ENCODE measurements at places on chromosomes 6 and 20. TPM values are rescaled to one million over a fixed set of nuclear protein-coding genes. Genes with fewer than 3 reads are reported as not detected.
A peak's percentile ranks its signal among the peaks of the same experiment; 100 is the strongest.

- no peaks in the 10 kb centered on the region for H3K4me1 ChIP-seq
- H3K4me3 ChIP-seq, result no peak overlapping the region
- H3K27ac ChIP-seq, result no peak overlapping the region
- peaks cover 1% of the 10 kb centered on the region for H3K27me3 ChIP-seq
- no peaks in the 10 kb centered on the region for H3K36me3 ChIP-seq
Measured at GRCh38 chr20:1062334-1063010, 55.9 kb upstream of the PSMF1 start.

- DNase-seq, result no peak
- no peaks in the 10 kb centered on the region for H3K36me3 ChIP-seq
- H3K27ac ChIP-seq, result peak overlapping the region; percentile 71
- peaks cover 49% of the 10 kb centered on the region for H3K4me1 ChIP-seq
Measured at GRCh38 chr6:139743664-139744437, 369.4 kb upstream of the CITED2 start.

DNA sequence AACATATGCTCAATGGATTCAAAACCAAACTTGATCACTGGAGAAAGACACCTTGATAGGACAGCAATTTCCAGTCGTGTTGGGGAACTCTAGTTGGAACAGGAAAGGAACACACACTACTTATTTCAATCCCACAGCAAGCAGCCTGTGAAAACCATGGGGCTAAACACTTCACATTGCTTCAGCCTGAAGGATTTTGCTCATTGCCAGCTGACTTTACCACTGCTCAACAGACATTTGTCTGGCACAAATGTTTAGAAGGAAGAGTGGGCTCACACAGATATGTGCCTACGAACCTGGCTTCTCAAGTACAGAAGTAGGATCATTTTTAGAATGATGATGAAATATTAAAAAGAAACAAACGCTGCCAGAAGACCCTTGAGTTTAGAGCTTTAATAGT, 598.1 kb downstream of the PHF3 start:
- no peak overlapping the region for H3K4me3 ChIP-seq
- no peaks in the 10 kb centered on the region for H3K4me1 ChIP-seq
- peaks cover 6% of the 10 kb centered on the region for H3K27me3 ChIP-seq
- H3K36me3 ChIP-seq, result no peaks in the 10 kb centered on the region

Gene CNBD2
- total RNA-seq, result 1.6 TPM

DNA sequence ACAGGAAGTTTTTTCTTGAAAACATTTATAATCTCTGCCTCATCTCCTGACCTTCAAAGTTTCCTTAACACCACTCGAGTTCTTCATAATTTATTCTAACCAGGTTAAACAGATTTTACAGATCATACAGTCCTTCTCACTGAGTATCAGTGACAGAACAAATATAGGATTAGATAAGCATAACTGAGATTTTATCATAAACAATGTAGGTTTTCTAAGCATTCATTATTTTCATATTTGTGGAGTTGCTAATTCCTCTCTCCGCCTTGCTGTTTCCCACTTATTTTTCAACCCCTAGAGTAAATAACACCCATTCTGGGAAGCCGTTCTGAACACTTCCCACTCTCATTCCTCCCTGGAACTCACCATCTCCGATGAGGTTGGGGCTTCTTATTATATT, 229.9 kb downstream of the HACE1 start:
- peak overlapping the region; percentile 60 for H3K27ac ChIP-seq
- no peak for DNase-seq
- peaks cover 59% of the 10 kb centered on the region for H3K4me1 ChIP-seq
- no peaks in the 10 kb centered on the region for H3K27me3 ChIP-seq

- peaks cover 6% of the 10 kb centered on the region for H3K4me1 ChIP-seq
- H3K4me3 ChIP-seq, result no peak overlapping the region
- H3K27me3 ChIP-seq, result no peaks in the 10 kb centered on the region
- DNase-seq, result no peak
Measured at GRCh38 chr20:13526551-13526950, 112.2 kb downstream of the TASP1 start.

- no peaks in the 10 kb centered on the region for H3K36me3 ChIP-seq
- H3K4me3 ChIP-seq, result no peak overlapping the region
- H3K4me1 ChIP-seq, result peaks cover 6% of the 10 kb centered on the region
- H3K27ac ChIP-seq, result no peak overlapping the region
- DNase-seq, result no peak
- H3K27me3 ChIP-seq, result no peaks in the 10 kb centered on the region
Measured at GRCh38 chr20:13101706-13102105, 92.9 kb downstream of the SPTLC3 start.

DNA sequence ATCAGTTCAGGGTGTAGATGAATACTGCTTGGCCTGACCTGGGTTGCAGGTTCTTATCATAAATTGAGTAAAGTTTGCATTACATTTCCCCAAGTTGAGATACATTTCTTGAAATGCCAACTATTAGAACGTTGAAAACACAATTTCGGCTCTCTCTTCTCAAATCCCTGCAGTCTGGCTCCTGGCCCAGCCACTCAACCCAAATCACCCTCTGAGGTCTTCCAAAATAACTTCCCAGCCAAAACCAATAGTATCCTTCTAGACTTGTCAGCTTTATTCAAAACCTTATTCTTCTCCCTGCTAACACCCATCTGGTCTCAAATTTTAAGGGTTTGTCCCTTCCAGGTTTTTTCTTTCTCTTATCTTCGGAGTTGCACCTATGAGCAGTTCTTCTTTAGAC, 263.6 kb downstream of the EYA4 start:
- no peaks in the 10 kb centered on the region for H3K27me3 ChIP-seq
- peaks cover 2% of the 10 kb centered on the region for H3K36me3 ChIP-seq
- peaks cover 66% of the 10 kb centered on the region for H3K4me1 ChIP-seq

GRCh38 chr20:58018590-58018989, 209.9 kb downstream of the ANKRD60 start:
- no peaks in the 10 kb centered on the region for H3K36me3 ChIP-seq
- H3K27me3 ChIP-seq, result no peaks in the 10 kb centered on the region
- no peak for DNase-seq
- peak overlapping the region; percentile 74 for H3K27ac ChIP-seq
- peaks cover 44% of the 10 kb centered on the region for H3K4me1 ChIP-seq

- peaks cover 30% of the 10 kb centered on the region for H3K4me1 ChIP-seq
- H3K27me3 ChIP-seq, result no peaks in the 10 kb centered on the region
- no peak for DNase-seq
- H3K4me3 ChIP-seq, result no peak overlapping the region
- peaks cover 2% of the 10 kb centered on the region for H3K36me3 ChIP-seq
- peak overlapping the region; percentile 22 for H3K27ac ChIP-seq
Measured at GRCh38 chr20:64065062-64065973, 2.3 kb downstream of the TCEA2 start.

DNA sequence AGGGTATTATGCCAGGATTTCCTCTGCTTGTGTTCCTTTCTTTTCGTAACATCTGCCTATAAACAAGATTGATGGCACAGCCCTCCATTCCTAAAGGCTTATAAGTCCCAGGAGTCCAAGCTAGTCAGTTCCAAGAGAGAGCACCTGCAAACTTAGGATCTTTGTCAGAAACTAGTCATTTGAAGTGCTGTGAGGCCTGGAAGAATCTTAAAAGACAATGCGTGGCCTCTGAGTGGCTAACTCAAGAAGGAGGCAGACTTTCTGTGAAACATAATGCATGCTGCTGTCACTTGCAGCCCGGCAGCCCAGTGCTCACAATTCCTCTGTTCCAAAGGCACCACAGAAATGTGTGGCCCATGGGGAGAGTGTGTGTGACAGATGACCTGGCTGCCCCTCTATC, 135.0 kb upstream of the SUPT3H start:
- peaks cover 14% of the 10 kb centered on the region for H3K36me3 ChIP-seq
- no peak overlapping the region for H3K27ac ChIP-seq
- peaks cover 7% of the 10 kb centered on the region for H3K4me1 ChIP-seq
- no peak overlapping the region for H3K4me3 ChIP-seq
- no peak for DNase-seq

- no peak overlapping the region for H3K4me3 ChIP-seq
- peaks cover 43% of the 10 kb centered on the region for H3K4me1 ChIP-seq
- H3K27ac ChIP-seq, result peak overlapping the region; percentile 94
- peaks cover 4% of the 10 kb centered on the region for H3K36me3 ChIP-seq
- H3K27me3 ChIP-seq, result no peaks in the 10 kb centered on the region
- peak; percentile 64 for DNase-seq
Measured at GRCh38 chr6:33705955-33706725, 5.4 kb downstream of the UQCC2 start.

DNA sequence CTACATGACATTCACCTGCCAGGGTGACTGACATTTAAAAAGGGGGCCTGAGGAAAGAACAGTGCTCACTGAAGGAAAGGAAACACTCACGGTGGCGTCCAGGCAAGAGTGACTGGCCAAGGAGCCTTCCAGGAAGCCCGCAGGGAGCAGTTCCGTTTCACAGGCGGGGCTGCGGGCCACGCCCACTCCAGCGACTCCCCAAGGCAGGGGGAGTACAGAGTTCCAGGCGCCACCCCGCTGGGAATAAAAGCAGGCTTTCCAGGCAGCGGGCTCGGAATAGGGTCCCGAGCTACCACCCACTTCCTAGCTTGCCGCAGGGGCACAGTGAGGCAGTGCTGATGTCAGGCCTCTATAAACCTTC, 34.2 kb downstream of the PKIG start:
- peaks cover 27% of the 10 kb centered on the region for H3K36me3 ChIP-seq
- no peak for DNase-seq
- H3K27me3 ChIP-seq, result no peaks in the 10 kb centered on the region
- H3K4me3 ChIP-seq, result no peak overlapping the region
- peaks cover 18% of the 10 kb centered on the region for H3K4me1 ChIP-seq
- H3K27ac ChIP-seq, result no peak overlapping the region

DNA sequence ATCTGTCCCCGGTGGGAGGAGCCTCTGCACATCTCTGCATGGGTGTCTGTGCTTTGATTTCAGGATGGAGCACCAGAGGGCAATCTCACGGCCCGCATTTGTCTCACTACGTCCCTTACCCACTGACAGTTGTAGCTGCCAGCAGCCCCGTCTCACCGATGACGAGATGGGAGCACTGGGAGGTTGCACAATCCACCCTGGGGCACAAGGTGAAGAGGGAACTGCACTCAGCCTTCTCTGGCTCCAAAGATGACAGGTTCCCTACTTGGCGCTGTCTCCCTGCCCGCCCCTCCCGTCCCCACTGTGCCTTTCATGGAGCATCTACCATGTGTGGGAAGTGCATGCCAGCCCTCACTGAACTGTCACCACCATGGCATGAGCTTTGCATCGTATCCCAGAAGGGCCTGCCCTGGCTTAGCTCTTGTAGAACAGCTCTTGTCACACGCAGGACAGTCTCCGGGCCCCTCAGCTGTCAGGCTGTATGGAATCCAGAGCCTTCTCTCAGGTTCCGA, 99.9 kb upstream of the PMEPA1 start:
- peak overlapping the region; percentile 34 for H3K27ac ChIP-seq
- H3K4me1 ChIP-seq, result peaks cover 61% of the 10 kb centered on the region
- no peak overlapping the region for H3K4me3 ChIP-seq
- DNase-seq, result peak; percentile 71
- H3K36me3 ChIP-seq, result no peaks in the 10 kb centered on the region

DNA sequence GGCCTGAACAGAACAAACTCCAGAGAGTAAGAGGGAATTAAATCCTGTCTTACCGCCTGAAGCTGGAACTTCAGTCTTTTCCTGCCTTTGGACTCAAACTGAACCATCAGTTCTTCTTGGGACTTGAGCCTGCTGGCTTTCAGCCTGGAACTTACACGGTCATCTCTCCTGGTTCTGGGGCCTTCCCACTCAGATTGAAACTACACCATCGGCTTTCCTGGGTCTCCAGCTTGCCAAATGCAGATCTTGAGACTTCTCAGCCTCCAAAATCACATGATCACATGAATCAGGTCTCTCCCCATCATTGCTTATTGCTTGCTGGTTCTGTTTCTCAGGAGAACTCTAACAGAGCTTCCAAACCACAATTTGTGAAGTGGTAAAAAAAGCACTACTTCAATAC, 276.3 kb downstream of the KIF16B start:
- H3K27me3 ChIP-seq, result no peaks in the 10 kb centered on the region
- H3K4me3 ChIP-seq, result no peak overlapping the region
- no peak overlapping the region for H3K27ac ChIP-seq
- DNase-seq, result no peak
- H3K36me3 ChIP-seq, result peaks cover 2% of the 10 kb centered on the region

Gene PPIL4
- total RNA-seq, result 29.8 TPM

- H3K36me3 ChIP-seq, result peaks cover 4% of the 10 kb centered on the region
- H3K4me3 ChIP-seq, result no peak overlapping the region
- no peaks in the 10 kb centered on the region for H3K4me1 ChIP-seq
- no peaks in the 10 kb centered on the region for H3K27me3 ChIP-seq
Measured at GRCh38 chr20:43535370-43536004, 23.3 kb upstream of the SGK2 start.

DNA sequence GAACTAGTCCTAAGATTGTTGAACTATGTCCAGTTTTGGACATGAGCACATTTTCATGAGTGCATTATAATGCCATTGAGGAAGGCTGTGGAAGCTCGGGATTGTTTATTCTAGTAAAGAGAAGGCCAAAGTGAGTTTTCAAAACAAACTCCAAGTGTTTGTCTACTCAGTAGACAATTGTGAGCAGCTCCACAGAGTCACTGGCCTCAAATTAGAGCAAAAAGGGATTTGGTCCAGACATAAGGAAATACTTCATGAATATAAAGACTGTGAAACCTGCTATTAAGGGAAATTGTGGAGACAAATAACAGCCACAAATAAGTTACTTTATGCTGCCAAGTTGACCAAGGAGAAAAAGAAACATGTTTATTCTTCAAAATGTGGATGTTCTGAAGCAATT, 42.6 kb upstream of the PREP start:
- no peaks in the 10 kb centered on the region for H3K4me1 ChIP-seq
- no peak overlapping the region for H3K4me3 ChIP-seq
- no peak for DNase-seq
- no peaks in the 10 kb centered on the region for H3K36me3 ChIP-seq
- H3K27me3 ChIP-seq, result no peaks in the 10 kb centered on the region

Gene KIF25
- total RNA-seq, result not detected

DNA sequence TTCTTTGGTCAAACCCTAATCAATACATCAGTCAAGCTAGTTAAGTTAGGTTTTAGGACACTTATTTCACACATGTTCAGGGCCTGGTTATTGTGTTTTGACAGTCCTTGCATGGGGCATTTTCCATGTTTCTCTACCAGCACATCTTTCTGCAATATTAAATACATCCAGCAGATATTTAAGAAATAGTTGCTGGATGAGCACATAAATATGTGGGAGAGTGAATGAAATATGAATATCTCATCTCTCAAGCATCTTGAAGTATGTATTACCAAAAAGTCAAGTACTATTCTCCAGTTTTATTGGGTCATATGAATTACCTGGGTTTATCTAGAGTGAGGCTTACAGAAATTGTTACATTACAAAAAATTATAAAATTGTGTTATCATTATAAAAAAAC, 621.9 kb upstream of the GJE1 start:
- no peaks in the 10 kb centered on the region for H3K27me3 ChIP-seq
- no peak overlapping the region for H3K4me3 ChIP-seq
- no peak overlapping the region for H3K27ac ChIP-seq
- peaks cover 22% of the 10 kb centered on the region for H3K4me1 ChIP-seq
- DNase-seq, result no peak

Gene LHFPL5
- not detected for total RNA-seq

GRCh38 chr6:42113936-42114636, 28.3 kb downstream of the C6orf132 start:
- peaks cover 8% of the 10 kb centered on the region for H3K4me1 ChIP-seq
- H3K27me3 ChIP-seq, result peaks cover 2% of the 10 kb centered on the region
- DNase-seq, result no peak
- H3K36me3 ChIP-seq, result peaks cover 5% of the 10 kb centered on the region
- H3K27ac ChIP-seq, result no peak overlapping the region
- H3K4me3 ChIP-seq, result no peak overlapping the region

All from chondrocyte (in vitro differentiated cells).